GM18507 (cell line): ENCODE measurements at places on chromosomes 5 and 9.

- DNase-seq = no peak
Measured at GRCh38 chr5:169914766-169915165, 65.5 kb downstream of the INSYN2B start.

DNA sequence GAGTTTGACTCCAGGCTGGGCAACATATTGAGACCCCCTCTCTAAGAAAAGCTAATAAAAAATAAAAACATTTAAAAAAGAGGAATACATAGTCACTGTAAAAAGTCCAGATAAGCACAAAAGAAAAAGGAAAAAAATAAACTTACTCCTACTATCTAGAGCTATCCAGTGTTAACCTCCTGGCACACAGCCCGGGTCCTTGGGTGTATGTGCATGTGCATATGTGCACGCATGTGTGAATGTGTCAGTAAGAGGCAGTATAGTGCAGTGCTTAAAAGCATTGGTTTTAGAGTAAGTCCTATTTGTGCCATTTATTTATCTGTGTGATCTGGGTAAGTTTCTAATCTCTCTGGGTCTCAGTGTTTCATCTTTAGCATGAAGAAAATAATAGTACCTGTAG is 26.7 kb downstream of the FAM219A start:
- DNase-seq = no peak

DNA sequence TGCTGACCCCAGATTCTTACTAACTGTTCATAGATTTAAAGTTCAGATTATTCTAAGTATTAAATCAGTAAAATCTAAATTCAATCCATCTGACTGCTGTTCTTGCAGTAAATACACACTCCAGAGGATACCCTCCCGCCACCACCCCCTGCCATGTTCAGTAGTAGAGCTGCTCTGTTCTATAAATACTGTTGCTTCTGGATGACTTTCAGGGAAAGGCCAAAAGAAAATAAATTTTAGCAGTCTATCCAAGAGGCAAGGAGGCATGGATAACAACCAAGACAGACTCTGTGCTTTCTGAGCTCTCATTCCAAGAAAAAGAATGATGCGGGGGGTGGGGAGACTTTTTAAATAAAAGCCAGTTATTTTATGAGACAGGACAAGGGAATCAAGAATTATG is 115.1 kb downstream of the ADAMTS6 start:
- no peak for DNase-seq

GRCh38 chr5:120507197-120507596 is 43.1 kb downstream of the PRR16 start:
- no peak for DNase-seq

GRCh38 chr5:132876020-132876759 is 2.7 kb downstream of the LEAP2 start:
- DNase-seq = no peak

- DNase-seq = no peak
Measured at GRCh38 chr5:56356121-56356835, 123.1 kb upstream of the ANKRD55 start.

GRCh38 chr9:70639853-70640814 is 225.7 kb upstream of the KLF9 start:
- no peak for DNase-seq

DNA sequence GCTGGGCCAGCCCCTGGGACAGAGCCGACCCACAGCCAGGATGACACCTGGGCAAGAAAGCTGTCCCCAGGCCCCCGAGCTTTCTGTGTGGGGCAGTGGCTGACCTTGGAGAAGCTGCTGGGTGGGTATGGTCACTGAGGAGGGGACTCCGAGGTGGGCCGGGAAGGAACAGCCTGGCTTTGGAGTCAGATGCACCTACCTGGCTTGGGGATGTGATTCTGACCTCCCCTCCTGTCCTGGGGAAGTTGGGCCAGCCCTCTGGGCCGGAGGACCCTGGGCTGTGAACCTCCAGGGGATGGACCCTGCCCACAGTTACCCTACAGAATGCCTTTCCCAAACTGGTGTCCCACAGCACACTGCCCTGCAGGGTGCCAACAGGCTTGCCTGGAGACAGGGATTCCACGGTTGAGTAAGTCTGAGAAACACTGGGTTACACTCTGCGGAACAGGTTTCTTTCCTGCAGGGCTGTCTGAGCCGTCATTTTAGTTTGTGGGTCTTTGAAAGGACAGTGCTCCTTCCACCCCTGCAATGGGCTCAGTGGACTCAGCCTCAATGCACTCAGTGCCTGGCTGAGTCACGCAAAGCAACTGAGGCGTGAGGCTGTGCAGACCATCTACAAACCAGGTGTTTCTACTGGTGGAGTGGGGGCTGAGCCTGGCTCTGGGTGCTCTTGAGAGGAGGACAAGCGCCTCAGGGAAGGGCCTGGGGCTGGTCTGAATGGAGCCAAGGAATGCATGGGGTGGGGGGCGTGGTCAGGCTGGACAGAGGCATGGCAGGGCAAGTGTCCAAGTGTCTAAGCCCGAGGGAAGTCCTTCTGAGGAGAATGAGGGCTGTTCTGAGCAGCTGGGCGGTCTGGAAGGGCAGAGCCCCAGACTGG is 41.3 kb upstream of the PHYKPL start:
- no peak for DNase-seq
